Ovary (tissue), 10 donors: ENCODE measurements at places on chromosomes 3 and 15.

DNA sequence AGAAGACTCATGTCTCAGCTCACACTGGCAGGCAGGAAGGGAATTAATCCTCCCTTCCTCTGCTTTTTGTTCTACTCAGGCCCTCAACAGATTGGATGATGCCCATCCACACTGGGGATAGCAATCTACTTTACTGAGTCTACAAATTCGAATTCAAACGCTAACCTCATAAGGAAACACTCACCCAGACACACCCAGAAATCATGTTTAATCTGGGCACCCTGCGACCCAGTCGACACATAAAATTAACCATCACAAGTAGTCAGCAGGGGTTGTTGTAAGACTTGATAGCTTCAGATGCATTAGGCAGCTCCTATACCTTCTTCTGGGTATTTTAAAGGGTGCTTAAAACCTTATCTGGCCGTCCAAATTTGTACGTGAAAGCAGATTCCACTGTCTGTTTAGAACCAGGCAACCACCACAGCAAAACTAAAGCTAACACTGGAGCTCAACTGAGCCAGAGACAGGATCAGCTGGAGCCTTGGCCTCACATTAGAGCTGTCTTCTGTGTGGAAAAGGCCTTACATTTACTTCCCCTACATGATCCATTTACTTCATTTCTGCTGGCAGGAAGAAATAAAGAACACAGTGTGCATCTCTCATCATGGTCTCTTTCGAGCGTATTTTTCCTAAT is 407.3 kb upstream of the PPP2R3A start:
- DNase-seq: no peak

DNA sequence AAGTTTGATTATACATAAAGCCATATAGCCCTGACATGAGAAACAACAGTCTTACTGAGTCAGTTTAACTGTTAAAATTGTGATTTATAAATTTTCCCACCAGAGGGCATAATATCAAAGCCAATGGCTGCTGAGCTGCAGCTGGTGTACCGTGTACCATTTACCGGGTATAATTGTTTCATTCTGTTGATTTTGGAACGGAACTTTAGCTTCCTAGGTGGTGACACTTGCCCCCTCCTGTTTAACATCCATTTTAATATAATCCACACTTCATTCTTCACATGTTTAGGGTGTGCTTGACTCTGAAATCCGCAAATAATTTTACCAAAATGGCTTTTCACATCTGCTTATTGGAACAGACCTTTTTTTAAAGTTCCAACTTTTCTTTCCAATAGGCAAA is 72.8 kb downstream of the SLC9A9 start:
- no peak for DNase-seq

GRCh38 chr3:161443921-161444693 is 52.5 kb upstream of the OTOL1 start:
- no peak for DNase-seq

DNA sequence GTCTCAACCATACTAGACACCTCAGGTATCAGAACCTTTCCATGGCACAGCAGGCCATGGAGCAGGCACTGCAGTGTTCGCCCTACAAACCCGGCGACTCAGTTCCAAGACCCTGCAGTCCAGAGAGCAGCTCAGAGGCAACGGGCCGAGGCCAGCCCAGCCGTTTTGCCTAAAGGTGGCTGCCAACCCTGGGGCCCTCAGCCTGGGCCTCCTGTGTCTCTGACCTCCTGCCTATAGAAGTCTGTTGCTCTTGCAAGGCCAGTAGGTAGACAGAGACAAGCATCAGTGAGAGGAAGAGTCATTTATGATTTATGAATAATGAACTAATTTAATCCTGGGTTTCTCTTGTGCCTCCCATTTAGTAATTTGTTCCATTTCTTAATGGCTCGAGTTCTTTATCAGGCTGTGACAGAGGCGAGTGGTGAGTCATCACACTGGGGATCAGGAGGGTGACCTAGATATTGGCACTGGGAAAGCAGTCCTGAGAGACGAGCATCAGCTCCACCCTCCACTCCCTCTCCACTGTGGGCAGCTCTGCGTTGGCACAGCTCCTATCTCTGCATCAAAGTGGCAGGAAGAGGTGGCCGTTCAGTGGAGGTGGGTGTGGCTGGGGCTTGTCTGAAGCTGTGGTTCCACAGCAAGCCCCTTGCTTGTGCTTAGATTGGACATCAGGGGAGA is 79.8 kb downstream of the ABHD5 start:
- no peak for DNase-seq

DNA sequence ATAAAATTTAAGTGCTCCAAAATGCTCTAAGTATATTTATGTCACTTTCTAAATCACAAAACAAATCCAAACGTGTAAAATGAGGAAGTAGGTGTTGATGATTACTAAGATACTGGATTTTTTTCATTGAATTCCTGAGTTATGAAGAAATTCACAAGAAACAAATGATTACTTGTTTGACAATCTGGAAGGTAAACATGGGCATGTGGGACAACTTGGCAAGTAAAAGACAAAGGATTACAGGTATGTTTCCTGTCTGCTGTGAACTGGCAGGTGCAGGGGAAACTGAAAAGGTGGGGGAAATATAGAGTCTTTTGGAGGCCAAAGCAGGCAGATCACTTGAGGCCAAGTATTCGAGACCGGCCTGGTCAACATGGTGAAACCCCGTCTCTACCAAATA is 252.7 kb upstream of the AZI2 start:
- DNase-seq: no peak

- peak; percentile 56 for DNase-seq
These were observed 12.8 kb downstream of the LXN start for GRCh38 chr3:158659454-158660237.

DNA sequence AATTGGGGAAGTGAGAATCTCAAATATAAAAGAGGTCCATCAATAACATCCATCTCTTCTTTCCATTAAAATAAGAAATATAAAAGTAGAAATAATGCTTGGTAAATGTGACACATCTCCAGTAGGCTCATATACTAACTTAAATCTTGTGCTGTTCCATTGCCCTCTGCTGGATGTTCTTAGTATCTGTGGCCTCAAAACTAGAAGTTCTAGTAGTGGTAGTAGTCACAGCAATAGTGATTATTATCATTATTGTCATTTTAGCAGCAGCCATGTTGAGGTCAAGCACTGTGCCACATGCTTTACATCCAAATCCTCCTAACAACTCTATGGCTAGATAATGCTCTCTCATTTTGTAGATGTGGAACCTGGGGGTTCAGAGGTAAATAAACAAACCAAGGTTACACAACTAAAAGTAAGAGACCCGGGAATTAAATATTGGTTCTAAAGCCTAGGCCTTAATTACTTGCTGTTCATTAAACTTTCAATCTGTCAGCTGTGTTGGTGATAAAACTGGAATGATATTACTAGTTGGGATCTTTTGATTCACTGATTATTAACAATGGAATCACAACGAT is 20.2 kb upstream of the BTLA start:
- DNase-seq: peak; percentile 26

GRCh38 chr15:85172846-85173490 is 191.3 kb downstream of the PDE8A start:
- no peak for DNase-seq

- DNase-seq: no peak
These were observed 654.2 kb downstream of the OTOL1 start for GRCh38 chr3:162150790-162151189.

DNA sequence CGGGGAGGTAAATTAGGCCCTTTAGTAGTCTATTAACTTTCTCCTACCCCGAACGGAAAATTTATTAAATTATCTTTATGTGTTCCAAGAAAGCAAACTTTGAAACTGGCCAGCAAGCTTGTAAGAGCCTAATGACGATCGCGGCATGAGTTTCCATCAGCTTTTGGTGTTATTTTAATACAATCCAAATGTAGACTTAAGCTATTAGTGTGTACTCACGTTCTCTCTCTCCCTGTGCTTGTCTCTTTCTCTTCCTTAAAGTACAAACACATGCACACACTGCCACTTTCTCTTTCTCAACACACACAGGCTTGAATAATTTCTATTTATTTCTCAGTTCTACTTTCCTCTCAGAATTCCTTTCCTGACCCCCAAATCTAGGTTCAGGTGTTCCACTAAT is 108.8 kb upstream of the MME start:
- no peak for DNase-seq

- peak; percentile 50 for DNase-seq
These were observed 152.3 kb downstream of the IGF1R start for GRCh38 chr15:98800437-98801233.

- no peak for DNase-seq
These were observed 124.1 kb downstream of the TJP1 start for GRCh38 chr15:29698030-29698701.

DNA sequence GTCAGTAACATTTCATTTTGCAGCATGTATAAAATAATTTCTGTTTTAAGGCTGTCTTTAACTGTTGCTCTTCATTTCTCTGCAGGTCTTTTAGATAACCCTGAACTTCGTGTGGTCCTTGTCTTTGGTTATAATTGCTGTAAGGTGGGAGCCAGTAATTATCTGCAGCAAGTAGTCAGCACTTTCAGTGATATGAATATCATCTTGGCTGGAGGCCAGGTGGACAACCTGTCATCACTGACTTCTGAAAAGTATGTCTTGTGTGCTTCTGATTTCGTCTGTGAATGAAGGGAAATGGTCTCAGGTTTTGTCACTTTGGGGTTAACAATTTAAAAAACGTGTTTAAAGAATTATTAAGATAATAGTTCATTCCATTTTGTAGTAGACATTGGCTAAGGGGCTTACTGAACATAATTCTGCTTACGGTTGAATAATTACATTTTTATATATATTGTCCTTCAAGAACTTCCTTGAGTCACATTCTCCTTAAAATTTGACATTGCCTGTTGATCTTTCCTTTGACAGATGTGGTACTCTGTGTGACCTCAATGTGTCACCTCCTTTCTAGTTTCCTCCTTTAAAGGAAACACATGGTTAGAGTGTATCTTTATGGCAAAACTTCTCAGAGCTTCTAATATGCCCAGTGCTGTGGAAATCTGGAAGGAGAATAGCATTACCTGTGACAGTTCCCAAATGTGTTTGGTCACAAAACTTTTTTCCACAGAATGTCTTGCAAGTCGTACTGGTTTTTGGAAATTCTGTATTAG is 26.3 kb downstream of the FBXO22 start:
- no peak for DNase-seq

GRCh38 chr15:99177679-99178078 is 71.7 kb downstream of the TTC23 start:
- DNase-seq: no peak

- DNase-seq: no peak
These were observed 11.6 kb upstream of the ZXDC start for GRCh38 chr3:126487151-126487771.

DNA sequence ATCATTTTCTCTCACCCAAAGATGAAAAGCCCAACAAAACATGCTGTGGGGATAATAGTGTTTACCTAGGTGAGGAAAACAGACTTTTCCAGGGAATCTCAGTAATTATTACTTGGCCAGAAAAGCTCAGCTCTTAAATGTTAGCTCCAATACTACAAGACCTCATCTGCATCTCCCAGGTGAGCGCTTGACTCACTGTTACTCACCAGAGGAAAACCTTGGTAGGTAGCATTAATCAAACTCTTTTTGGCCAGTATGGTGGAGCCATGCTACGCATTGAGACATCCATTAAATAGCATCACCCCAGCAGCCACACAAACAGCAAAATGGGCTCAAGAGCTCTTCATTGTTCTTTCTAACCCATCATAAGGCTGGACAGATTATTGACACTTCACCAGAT is 99.0 kb downstream of the TIGIT start:
- no peak for DNase-seq

- DNase-seq: no peak
These were observed 188.5 kb downstream of the FAM43A start for GRCh38 chr3:194874206-194874605.
